ENCODE measurements at places on chromosomes 6 and 20. TPM values are rescaled to one million over a fixed set of nuclear protein-coding genes. Genes with fewer than 3 reads are reported as not detected.

The MOXD1 gene
- 123 TPM for total RNA-seq

The CNBD2 gene
- total RNA-seq: 1.9 TPM

The PPIL6 gene
- total RNA-seq: 11.9 TPM

The TMEM217 gene
- 3.4 TPM for total RNA-seq

The OR12D3 gene
- not detected for total RNA-seq

The MACROD2 gene
- 28.2 TPM for total RNA-seq

The UBE2C gene
- 15.6 TPM for total RNA-seq

The ORC3 gene
- total RNA-seq: 56.9 TPM

The MRPS26 gene
- 18.3 TPM for total RNA-seq

The CYP39A1 gene
- total RNA-seq: 13.3 TPM

The CLDN20 gene
- total RNA-seq: not detected

The SPATS1 gene
- not detected for total RNA-seq

The SASH1 gene
- 92.2 TPM for total RNA-seq

The TTI1 gene
- total RNA-seq: 35.7 TPM

Measured in urinary bladder (tissue), 4 donors.